ENCODE measurements at places on chromosomes 2 and 18. TPM values are rescaled to one million over a fixed set of nuclear protein-coding genes. Genes with fewer than 3 reads are reported as not detected.

LBX2 gene
- 1.0 TPM for total RNA-seq

NETO1 gene
- total RNA-seq, result not detected

GREB1L gene
- total RNA-seq, result 0.60 TPM

GRCh38 chr18:11947214-11948191 lies 33.8 kb upstream of the IMPA2 start:
- H3K4me1 ChIP-seq, result peaks cover 34% of the 10 kb centered on the region
- peak; percentile 90 for DNase-seq
- no peaks in the 10 kb centered on the region for H3K36me3 ChIP-seq
- H3K4me3 ChIP-seq, result peak overlapping the region; percentile 16

- H3K4me3 ChIP-seq, result no peak overlapping the region
- H3K27ac ChIP-seq, result no peak overlapping the region
- H3K27me3 ChIP-seq, result no peaks in the 10 kb centered on the region
- no peak for DNase-seq
- H3K4me1 ChIP-seq, result peaks cover 20% of the 10 kb centered on the region
These were observed 61.7 kb downstream of the CDC42EP3 start for GRCh38 chr2:37609782-37610181.

Measured in osteocyte (in vitro differentiated cells).